ENCODE measurements at places on chromosomes 7 and 10.

GRCh38 chr10:105699504-105699903 is 1058.4 kb downstream of the SORCS3 start:
- DNase-seq: no peak

GRCh38 chr7:100874300-100874576 is 665 bp upstream of the SRRT start:
- no peak for DNase-seq

DNA sequence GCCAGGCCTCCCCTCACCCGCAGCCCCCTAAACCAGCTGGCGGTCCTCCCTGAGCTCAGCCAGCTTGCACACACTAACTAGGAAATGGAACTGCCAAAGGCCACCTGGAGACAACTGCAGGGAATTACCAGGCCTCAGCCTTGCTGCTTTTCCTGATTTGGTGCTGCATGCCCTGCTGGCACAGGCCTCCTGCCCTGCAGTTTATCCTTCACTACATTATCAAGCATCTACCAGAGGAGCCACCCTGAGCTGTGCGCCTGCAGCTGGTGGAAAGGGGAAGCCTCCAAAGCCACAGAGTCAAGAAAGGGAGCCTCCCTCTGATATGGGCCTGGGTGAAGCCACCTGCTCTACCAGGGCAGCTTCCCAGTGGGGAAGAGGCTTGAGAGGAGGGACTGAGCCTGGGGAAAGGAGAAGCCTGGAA is 139.8 kb downstream of the GRID1 start:
- DNase-seq: no peak

DNA sequence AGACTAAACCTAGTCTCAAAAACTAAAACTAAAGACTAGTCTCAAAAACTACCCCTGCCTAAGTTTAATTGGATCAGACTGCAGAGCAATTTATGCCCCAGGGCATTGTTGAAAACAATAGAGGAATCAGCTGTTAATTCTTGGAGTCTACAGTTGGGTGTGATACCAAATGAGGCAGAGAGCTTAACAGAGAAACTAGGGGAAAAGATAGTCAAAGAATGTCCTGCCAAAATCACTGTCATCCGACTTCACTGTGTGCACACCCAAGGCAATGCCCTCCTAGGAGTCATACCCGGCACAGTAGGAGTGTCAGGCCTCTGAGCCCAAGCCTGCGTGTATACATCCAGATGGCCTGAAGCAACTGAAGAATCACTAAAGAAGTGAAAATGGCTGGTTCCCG is 90.5 kb upstream of the TOMM7 start:
- no peak for DNase-seq

- no peak for DNase-seq
Observed at GRCh38 chr7:69862413-69863064, 264.3 kb downstream of the AUTS2 start.

GRCh38 chr10:74117738-74118137 is 32.9 kb downstream of the AP3M1 start:
- DNase-seq: no peak

- no peak for DNase-seq
Observed at GRCh38 chr10:123402656-123403055, 248.5 kb downstream of the BUB3 start.

GRCh38 chr7:128358233-128358632 is 3.3 kb downstream of the PRRT4 start:
- DNase-seq: no peak

DNA sequence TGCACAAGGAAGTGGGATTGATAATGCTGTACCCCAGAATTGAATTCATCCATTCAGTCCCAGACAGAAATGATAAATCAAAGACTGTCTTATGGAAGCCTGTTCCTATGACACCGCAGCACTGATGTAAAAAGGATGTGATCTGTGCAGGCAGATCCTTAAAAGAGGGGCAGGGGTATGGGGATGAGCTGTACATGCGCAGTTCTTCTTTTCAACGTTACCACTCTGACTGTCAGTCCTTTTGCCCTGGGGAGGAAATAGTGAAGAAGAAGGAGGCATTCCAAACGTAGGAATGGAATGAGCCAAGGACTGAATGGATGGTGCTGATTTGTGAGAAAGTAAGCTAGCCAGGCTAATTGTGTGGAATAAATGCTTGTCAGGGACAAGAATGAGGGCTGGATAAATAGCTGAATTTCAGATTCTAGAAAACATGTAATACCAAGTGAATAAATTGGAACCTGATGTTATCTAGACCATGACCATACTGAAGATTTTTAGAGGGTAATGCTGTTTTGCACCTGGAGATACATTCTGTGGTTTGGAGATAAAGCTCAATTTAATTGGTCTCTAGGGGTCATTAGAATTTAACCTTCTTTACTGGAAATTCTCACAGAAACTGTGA is 509.3 kb downstream of the SORCS3 start:
- DNase-seq: peak; percentile 5

GRCh38 chr10:113180401-113181154 is 230.5 kb downstream of the TCF7L2 start:
- no peak for DNase-seq

DNA sequence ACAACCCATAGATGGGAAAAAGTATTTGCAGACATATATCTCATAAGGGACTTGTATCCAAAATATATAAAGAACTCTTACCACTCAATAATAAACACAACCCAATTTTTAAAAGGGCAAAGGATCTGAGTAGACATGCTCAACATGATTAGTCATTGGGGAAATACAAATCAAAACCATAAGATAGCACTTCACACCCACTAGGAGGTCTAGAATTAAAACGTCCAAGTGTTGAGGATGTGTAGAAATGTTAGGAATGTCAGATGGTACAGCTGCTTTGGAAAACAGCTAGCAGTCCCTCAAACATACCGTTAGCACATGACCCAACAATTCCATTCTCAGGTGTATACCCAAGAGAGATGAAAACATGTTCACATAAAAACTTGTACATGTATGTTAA is 8.3 kb downstream of the PSTK start:
- no peak for DNase-seq

- DNase-seq: no peak
Observed at GRCh38 chr10:131875501-131875900, 25.3 kb upstream of the PPP2R2D start.

- peak; percentile 46 for DNase-seq
Observed at GRCh38 chr7:85125651-85126131, 61.2 kb downstream of the SEMA3D start.

DNA sequence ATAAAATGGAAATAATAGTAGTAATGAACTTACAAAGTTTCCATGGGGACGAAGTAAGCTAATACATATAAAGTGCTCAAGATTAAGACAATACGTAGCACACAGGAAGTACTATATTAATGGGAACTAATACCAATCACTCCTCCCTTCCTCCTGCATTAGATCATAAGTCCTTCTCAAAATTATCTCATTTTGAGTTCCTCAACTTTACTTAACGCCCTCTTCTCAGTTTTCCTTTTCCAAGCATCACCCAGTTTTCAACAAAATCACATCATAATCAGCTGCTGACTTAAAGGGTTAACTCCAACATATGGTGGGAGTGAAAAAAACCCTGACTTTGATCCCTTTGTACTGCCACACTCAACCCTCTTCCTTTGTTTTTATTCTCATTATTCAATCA is 24.4 kb downstream of the JMJD1C start:
- DNase-seq: no peak

- DNase-seq: no peak
Observed at GRCh38 chr7:70620333-70621055, 511.4 kb upstream of the GALNT17 start.

GRCh38 chr10:72689660-72690059 is 2.3 kb upstream of the MCU start:
- DNase-seq: no peak

GRCh38 chr10:82267960-82268359 is 393.0 kb downstream of the NRG3 start:
- DNase-seq: no peak

DNA sequence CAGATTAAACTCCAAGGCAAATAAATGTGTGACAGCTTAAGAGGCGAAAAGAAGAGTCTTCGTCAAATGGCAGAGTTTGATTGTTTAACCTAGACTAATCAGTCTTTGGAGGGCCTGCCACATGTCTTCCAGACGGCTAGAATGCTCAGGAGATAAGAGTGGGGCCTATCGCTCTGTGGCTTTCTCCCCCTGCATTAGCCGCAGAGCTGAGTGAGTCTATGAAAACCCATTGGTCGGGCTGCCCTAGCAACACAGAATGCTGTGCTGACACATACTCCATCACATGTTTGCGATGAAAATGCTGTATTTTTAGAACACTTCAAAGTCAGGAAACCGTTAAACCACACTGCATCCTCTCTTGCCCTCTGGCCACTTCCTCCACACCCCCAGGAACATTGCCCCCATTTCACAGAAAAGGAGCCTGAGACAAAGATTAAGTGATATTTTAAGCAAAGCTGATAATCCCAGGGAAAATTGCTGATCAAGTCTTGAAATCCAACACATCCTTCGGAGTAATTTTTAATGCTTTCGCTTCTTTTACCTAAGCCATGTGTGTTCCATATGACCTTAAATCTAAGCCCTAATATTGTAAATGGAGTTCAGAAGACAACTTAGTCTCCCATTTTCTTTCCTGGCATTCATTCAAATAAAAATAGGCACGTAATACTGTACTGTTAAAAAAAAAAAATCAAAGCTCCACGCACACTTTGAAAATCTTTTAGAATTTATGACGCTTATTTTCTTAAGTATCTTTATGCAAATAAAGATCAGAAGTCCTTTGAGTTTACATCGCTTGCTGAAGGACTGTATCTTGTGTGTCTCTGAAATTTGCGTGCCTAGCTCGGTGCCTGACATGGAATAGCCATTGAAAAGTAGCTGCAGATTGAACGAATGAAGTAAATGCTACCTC is 161.2 kb downstream of the CELF2 start:
- peak; percentile 3 for DNase-seq

- no peak for DNase-seq
Observed at GRCh38 chr7:157597562-157597961, 260.8 kb downstream of the DNAJB6 start.

DNA sequence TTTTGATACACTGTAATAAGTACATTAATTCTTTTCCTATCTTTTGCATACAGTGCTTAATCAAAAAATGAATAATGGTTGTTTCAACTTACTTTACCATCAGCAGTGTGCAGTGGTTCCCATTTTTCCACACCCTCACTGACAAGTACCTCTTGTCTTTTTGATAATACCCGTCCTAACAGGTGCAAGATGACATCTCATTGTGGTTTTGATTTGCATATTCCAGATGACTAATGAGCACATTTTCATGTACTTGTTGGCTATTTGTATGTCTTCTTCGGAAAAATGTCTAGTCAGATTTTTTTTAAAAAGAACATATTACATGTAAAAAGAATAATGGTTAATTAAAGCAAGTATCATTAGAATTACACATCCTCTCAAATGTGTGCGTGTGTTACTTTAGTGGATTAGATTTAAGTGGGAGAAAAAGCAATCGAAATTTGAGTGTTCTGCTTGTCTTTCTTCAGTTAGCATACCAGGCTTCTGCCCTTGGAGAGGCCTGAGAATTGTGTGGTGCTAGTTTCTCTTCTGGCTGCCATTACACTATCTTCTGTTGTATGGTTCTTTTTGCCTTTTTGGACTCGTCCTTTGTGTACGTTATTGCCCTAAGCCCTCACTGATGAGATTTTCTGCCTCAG is 291.2 kb downstream of the AUTS2 start:
- no peak for DNase-seq

- no peak for DNase-seq
Observed at GRCh38 chr7:135364206-135364605, 130.6 kb downstream of the STRA8 start.

- no peak for DNase-seq
Observed at GRCh38 chr7:145848691-145849090, 267.9 kb upstream of the CNTNAP2 start.
